Right lobe of liver (tissue), 6 donors: ENCODE measurements at places on chromosomes 4 and X.

GRCh38 chr4:121041307-121042090 lies 30.8 kb downstream of the NDNF start:
- DNase-seq: no peak

DNA sequence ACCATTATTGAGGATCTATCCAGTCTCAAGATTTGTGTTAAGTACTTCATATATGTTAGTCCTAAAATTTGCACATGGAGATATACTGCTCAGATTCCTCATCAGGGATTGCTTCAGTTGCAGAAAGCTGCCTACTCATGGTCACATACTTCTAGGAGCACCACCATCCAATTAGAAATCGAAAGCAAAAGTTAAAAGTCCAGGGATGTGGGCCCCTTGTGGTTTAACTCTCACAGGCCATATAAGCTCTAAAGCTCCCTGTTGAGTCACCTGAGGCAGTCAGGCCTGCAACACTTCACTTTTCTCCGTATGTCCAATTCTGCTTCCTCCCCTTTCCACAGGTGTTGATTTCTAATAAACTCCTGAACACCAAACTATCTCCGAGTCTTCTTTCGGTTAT lies 84.2 kb downstream of the CNOT6L start:
- no peak for DNase-seq

GRCh38 chr4:181674315-181674875 lies 568.8 kb upstream of the TENM3 start:
- DNase-seq: no peak

GRCh38 chr4:76571274-76571673 lies 136.2 kb downstream of the SHROOM3 start:
- no peak for DNase-seq

GRCh38 chr4:135508006-135508714 lies 1306.6 kb upstream of the PABPC4L start:
- no peak for DNase-seq

DNA sequence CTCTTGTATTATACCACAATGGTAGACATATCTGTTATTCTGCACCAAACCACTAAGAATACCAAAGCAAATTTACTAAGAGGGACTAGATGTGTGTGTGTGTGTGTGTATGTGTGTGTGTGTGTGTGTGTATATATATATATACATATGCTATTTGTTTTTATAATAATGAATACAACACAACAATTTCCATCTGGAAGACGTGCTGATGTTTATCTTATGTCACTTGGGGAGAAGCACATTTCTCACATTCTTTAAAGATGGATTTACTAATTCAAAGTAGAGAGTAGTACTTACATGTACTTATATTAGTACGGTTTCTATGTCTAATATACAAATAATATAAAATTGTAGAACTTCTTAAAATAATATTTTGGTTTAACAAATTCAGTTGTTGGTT lies 52.0 kb downstream of the EDNRA start:
- no peak for DNase-seq

DNA sequence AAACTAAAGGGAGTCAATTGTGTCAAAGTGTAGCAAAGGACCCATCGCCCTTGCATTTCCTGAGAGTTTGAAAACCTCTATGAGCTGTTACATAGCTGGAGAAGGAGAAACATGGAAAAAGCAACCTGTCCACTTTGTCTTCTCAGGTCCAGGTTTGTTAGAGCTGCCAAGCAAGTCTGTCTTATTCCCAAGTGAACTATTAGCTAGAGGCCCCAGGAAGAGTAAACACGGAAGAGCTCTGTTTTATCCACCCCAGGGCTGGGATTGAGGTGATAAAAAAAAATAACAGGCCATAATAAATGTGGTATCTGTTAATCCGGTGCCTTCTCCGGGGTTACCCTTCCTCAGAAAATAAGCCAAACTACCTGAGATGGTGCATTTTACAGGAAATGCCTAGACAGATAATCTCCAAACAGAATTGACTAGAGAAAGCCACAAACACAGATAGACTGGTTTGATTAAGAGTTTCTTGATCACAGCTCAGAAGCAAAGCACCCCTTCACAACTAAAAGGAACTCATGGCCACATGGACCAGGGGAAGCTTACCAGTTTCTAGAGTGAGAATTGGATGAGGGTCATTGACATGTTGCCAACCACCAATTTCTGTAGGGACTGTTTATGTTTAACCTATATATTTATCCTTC lies 35.9 kb upstream of the RELL1 start:
- no peak for DNase-seq

DNA sequence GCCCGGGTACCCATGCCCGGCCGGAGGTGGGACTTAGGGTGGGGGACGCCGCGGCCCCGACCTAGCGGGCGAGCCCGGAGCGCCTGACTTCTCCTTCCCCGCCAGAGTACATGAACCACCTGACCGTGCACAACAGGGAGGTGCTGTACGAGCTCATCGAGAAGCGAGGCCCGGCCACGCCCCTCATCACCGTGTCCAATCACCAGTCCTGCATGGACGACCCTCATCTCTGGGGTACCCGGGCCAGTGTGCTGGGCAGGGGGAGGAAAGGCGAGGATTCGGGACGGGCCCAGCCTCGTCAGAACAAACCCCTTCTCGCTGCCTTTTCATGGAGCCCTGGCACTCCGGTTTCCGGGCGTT lies 622 bp downstream of the TAFAZZIN start:
- peak; percentile 74 for DNase-seq

- no peak for DNase-seq
Observed at GRCh38 chrX:101491943-101492342, 6.7 kb downstream of the ARMCX4 start.

DNA sequence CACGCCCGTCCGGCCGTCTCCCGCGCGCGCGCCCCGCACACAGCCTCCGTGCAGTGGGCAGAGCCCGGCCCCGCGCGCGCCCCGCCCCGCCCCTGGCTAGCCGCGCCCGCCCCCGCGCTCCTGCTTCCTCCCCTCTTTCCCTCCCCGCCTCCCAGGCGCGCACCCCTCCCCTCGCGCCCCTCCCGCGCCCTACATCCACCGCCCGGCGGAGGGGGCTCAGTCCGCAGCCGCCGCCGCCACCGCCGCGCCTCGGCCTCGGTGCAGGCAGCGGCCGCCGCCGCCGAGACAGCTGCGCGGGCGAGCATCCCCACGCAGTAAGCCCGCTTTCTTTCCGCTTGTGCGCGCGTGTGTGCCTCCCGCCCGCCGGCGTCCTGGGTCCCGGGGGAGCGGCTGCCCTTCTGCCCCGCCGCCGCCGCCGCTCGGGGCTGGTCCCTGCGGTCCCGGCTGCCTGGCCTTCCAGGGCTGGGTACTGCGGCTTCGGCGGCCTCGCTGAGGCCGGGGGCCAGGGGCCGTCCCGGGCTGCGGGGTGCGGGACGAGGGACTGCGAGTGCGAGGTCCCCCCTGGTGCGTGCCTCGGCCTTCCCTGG lies at the start of gene FHL1:
Gene FHL1, plus strand, starts transcription at position 219 of the 587 bp plus-strand sequence.
- DNase-seq: peak; percentile 61

GRCh38 chr4:80075995-80076675 lies 3.1 kb upstream of the ANTXR2 start:
- no peak for DNase-seq

- DNase-seq: no peak
Observed at GRCh38 chrX:79270401-79270800, 96.7 kb downstream of the ITM2A start.
